Fibroblast of gingiva (primary cell): ENCODE measurements at places on chromosomes 5 and 9.

GRCh38 chr9:27292659-27293405, 4.1 kb downstream of the EQTN start:
- peak; percentile 84 for DNase-seq

DNA sequence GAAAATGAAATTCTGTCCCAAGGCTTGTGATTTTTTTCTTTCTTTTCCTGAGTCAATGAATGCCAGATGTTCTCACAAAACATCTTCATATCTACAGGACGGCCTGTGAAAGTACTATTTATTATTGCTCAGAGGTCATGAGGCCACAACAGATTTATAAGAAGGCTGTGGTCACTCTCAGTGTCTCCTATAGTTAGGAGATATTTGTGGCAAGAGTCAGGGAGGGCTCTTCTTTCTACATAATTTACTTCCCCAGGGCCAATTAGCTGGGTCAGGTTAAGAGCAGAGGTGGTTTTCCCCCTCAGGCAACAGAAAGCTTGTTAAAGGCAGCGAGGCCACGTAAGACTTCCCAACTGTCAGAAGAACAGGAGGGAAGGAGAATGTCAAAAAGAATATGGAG, 248.7 kb downstream of the SLIT3 start:
- DNase-seq, result no peak

GRCh38 chr9:22169727-22170503, 160.8 kb upstream of the CDKN2B start:
- DNase-seq, result peak; percentile 81

- peak; percentile 16 for DNase-seq
Measured at GRCh38 chr9:115164511-115164974, 46.6 kb upstream of the TNC start.

DNA sequence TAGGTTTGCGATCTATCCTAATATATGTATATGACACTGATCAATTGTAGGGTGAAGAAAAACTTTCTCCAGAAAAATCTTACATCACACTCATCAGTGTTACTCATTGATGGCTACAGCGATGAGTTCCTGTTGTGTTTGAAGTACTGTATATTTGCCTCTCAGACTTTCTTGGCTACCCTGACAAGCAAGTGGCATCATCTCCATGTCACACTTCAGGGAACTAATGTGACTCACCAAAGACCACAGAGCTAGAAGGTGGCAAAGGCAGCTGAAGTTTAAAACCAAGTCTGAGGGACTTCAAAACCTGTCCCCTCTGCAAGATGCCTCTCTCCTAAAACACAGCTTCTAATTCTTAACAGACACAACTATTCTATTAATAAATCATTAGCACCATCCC, 451.4 kb downstream of the CTNND2 start:
- no peak for DNase-seq

GRCh38 chr9:110671849-110672248, 3.3 kb downstream of the MUSK start:
- DNase-seq, result no peak

DNA sequence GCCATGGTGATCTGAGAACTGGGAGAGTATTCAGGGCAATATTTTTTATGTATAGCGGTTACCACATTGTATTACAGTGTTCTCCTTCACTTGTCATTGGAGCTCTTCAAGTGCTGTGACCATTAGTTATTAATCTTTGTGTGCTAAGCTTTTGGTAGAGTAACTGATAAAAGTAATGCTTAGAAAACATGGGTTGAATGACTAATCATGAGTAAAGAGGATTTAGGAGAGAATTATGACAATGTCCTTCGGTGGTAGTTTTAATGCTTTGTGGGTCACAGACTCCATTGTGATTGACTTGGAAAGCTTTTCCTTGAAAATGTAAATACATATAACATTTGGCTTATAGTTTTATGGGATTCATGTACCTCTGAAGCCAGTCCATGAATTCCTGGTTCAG, 21.4 kb downstream of the TGFBR1 start:
- DNase-seq, result no peak

DNA sequence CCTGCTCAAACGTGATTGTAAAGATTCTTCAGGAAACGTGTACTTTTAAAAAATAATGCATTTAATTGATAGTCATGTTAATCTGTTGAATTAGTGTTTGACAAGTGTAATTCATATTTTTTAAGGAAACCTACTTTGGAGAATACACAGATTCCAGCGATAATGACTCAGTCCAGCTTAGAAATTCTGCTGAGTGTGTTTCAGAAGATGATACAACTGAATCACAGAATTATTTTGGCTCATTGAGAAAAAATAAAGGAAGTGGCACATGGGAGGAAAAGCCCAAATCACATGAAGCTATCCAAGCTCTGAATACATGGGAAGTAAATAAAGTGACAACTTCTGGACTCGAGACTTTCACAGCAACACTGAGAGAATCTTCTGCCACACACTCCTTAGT, 37.8 kb downstream of the ICE1 start:
- no peak for DNase-seq

DNA sequence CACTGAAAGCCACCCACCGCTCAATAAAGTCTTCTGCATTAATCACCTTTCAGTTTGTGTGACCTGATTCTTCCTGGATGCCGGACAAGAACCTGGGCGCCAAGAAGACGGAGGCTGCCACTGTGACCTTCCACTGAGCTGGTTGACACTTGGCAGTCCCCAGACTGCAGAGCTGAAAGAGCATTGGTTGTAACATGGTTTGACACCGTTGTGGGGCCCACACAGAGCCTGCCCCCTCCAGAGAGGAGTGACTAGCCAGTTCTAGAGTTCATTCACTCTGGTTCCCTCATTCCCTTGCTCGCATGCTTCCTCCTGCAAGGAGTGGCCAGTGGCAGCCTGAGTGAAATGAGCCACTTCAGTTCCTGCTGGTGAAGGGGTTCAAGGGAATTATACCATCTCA, 86.2 kb upstream of the ANXA1 start:
- no peak for DNase-seq

GRCh38 chr5:124685404-124685930, 61.0 kb downstream of the ZNF608 start:
- DNase-seq, result no peak

- DNase-seq, result no peak
Measured at GRCh38 chr9:92620845-92621244, 49.1 kb downstream of the IPPK start.

DNA sequence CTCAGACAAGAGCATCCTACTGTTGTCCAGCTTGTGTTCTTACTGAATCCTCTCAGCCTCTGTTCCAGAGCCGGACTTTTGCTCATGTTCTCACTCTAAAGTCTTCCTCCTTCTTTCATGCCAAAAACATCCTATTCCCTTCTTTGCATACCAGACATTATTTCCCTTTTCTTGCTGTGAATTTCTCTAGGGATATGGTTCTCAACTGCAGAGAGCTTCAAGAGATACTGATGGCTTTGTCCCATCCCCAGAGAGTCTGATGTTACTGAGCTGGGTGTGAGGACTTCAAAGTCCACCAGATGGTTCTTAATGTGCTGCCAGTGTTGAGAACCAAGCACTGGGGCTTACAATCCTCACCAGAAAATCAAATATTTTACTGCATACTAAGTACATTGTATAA, 98.6 kb upstream of the FER start:
- no peak for DNase-seq

GRCh38 chr9:95463148-95464060, 53.4 kb downstream of the PTCH1 start:
- DNase-seq, result no peak

GRCh38 chr5:110899566-110900412, 161.0 kb downstream of the SLC25A46 start:
- no peak for DNase-seq

DNA sequence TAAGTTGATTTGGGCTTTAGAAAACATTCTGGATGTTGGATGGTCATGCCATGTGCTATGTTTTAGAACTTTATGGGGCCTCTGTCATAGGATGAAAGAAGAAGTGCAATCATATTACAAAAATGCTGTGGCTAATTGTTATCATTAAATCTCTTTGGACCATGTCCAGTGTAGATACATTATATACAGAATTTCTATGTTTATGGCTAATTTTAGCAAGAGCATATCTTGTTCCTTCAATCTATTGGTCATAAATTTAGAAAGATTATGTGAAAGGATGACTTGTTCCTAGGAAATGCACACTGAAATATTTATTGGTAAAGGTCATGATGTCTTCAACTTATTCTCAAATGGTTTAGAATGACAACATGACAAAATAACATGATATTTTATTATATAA, 42.4 kb upstream of the ELL2 start:
- DNase-seq, result no peak

- DNase-seq, result no peak
Measured at GRCh38 chr9:106023455-106023854, 329.1 kb downstream of the TMEM38B start.

DNA sequence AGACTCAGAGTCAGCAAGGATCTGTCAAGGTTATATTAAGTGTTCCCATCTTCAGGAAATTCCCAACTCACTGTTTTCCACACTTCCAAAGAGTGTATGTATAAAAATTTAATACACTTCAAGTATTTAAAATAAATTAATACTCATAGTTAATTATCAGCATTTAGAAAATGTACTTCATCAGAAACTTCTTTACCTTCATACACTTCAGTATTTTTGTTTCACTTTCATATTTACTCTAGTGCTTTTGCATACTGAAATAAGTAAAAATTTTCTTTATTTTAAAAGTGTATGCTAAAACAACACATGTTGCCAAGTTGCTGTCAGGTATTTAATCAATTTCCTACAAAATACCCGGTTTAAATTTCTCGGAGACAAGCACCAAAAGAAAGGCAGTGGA, 16.5 kb downstream of the RICTOR start:
- DNase-seq, result no peak

DNA sequence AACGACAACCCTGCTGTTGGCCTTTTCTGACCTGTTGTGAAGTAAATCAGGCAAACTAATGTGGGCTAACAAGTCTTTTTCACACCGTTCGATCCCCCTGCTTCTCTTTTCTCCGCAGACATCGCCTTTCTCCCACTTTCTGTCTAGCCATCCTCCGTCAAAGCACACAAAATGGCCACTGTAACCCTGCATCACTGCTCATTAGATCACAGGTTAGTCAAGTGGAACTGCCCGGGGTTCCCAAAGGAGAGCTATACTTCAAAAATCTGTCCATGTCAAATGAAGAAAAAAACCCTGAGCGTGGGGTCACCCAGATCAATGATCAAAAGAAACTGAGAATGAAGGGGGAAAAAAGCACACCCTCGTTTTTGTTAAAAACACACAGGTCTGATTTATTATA, 212.1 kb downstream of the ARL15 start:
- DNase-seq, result no peak

- DNase-seq, result no peak
Measured at GRCh38 chr9:102941868-102942267, 53.3 kb upstream of the CYLC2 start.

DNA sequence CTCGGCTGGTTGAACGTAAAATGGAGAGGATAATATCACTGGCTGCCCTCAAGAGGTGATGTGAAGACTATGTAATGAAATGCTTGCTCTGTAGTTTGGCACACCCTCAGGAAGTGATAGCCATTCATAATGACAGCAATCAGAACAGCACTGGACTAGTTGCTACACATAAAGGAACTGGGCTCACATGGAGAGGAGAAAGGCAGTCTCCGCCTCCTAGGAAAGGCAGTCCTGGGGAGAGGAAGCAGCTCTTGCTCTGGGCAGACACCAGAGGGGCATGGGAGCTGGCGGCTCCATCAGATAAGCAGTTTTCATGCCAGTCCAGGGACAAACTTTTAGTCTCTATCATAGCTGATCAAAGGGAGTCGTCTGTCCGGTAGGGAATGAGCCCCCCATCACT, 46.9 kb downstream of the ARHGEF37 start:
- DNase-seq, result no peak
